ENCODE measurements at places on chromosomes 16 and 17.

- no peak for DNase-seq
Measured at GRCh38 chr17:42673885-42674754, 2.7 kb downstream of the PLEKHH3 start.

DNA sequence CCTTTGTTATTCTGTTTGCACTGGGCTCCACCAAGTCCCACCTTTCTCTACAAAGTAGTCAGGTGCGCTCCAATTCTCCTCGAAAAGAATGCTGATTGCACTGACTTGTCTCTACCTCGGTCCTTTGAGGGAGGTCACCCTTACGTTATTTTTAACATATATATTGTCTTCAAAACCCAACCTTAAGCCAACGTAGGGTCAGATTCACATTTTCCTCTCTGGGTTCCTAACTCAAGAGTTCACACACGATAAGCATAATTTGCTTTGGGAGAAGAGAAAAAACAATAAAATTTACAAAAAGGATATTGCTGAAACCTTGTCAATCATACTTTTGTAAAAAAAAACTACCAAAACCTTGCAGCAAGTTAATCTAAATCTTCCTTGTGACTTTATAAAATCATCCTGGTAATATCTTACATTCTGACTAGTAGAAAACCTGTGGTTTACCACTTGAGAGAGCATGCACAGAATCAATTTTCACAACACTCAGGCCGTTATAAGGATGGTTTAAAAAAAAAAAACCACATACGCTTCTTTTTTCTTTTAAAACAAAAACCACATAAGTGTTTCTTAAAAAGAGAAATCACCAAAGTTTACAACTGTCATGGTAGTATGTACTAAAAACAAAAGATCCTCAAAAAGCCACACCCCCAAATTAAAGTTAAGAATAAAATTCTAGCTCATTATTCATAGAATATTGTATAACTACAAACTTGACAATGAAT lies 72.2 kb upstream of the TRAP1 start:
- DNase-seq: no peak

DNA sequence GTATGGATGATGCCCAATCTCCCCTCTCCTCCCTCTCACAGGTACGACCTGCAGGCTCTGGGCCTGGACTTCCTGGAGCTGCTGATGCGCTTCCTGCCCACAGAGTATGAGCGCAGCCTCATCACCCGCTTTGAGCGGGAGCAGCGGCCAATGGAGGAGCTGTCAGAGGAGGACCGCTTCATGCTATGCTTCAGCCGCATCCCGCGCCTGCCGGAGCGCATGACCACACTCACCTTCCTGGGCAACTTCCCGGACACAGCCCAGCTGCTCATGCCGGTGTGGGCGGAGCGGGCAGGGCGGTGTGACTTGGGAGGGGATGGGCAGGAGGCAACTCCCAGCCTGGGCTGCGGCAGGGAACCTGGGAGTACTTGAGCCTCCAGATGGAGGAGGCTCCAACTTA lies 18.1 kb downstream of the SPATA32 start:
- DNase-seq: no peak

DNA sequence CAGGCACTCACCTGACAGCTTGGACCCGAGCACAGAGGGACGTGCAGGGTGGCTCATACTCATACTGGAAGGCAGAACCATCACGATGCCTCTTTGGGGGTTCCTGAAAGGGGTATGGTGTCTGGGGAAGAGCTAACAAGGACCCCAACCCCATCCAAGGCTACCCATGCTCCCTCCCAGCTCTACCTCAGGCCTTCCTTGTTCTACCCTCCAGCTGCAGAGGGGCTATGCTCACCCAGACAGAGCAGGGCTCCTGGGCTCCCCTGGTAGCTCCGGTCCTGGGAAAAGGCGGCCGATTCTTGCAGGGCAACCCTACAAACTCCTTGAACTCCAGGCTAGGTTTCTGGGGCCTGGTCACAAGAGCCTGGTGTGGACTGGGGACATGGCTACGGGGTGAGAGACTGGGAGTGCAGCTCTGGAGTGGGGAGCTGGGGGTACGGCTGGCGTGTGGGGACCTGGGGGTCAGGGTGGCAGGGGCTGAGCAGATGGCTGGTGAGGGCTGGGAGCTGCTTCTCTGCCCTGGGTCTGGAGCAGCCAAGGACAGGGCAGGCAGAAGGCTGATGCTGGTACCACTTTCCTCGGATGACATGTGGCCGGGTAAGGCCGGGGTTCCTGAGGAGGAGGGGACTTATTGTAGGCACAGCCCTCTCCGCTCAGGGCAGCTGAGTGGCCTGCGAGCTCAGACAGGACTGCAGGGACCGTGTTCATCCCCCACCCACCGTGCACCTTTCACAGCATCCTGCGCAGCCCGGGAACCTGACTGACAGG lies 2.1 kb downstream of the ACD start:
- DNase-seq: no peak

DNA sequence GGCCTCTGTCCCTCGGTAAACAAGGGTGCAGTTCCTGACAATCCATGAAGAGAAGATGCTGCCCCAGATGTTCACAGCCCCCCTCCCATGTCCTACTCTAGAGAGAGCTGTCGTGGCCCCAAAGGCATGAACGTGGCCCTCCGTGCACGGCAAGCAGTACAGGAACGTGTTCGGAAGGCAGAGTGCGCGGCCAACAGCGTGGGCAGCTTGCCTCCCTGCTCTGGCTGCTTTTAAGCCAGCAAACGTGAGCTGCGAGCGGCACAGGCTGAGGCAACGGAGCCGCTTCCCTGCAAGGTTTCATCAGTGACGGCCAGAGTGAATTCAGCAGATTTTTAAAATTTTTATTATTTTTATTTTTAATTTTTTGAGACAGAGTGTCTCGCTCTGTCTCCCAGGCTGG lies 37.2 kb downstream of the PEMT start:
- DNase-seq: no peak

DNA sequence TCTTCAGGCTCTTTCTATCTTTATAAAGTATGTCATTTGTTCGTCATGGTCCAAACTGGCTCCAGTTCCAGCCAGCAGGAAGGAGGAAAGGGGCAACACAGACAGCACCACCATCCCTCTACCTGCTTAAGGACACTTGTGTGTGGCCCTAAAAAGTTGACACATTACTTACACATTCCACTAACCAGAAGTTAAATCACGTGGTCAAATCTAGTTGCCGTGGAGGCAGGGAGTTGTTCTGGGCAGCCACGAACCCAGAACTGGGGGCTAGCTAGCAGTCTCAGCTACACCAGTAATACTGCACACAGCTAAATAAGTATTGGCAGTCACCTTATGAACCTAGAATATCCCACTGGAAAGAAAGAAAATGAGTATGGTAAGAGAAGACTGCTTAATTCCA lies 104.2 kb downstream of the SNX11 start:
- no peak for DNase-seq

DNA sequence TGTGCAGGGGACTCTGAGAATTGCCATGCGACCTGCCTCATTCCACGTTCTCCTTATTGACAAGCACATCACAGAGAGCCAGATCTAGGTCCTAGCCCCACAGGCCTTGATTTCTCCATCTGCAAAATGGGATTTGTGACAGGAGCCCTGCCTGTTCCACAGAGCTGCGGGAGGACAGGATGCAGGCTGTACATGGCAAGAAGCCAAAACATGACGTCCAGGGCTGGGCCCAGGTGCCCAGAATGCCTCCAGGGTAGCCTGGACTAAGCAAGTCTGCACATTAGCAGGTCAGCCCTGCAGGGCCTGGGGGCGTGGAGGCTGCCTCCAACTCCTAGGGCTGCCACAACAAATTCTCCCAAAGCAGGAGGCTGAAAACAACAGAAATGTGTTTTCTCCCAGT lies 235.7 kb upstream of the SDK2 start:
- DNase-seq: no peak

DNA sequence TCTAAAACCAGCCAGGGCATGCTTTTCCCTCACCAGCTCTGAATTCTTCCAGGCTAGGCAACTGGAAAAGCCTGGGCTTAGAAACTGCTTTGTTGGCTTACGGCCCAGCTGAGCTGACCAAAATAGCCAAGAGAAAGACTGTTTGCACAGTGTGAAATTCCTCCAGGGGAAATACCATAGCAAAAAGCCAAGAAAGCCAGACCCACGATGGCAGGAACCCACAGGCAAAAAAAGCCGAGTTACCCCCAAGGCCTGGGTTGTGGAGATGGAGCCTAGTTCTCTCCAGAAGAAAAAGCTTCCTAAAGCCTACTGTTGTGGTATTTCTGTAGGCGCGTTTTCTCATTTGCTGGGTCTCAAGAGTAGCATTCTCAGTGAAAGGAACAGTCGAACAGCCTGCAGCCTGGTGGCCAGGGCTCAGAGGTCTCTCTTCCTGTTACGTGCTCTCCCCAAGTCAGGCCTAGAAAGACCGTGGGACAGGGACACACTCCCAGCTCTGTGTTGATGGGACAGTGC lies 9.2 kb downstream of the SP2 start:
- no peak for DNase-seq

DNA sequence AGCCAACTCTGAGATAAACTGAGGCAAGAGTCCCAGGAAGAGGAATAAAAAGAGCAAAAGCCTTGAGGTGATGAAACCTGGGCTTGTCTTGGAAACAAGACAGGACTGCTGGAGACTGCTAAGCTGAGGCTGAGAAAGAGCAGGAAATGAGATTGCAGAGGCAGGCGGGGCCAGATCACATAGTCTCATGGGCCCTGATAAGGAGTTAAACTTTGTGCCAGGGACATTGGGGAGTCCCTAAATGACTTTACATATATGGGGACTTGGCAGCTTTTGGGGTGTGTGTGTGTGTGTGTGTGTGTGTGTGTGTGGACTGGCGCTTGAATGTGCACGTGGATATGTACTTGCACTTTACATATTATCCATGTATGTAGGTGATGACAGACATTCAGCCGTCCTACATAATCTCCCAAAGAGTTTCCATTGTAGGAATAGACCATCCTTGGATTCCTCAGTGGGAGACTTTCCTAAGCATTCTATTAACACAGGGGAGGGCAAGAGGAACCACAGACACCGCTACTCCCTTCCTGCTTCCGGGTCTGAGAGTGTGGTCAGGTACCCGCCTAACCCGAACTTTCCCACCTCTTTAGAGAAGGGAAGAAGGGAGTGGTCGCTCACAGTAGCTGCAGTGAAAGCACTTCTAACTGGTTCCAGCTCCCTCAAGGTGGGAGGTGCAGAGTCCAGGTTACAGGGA lies 123.1 kb downstream of the LYRM1 start:
- DNase-seq: no peak

DNA sequence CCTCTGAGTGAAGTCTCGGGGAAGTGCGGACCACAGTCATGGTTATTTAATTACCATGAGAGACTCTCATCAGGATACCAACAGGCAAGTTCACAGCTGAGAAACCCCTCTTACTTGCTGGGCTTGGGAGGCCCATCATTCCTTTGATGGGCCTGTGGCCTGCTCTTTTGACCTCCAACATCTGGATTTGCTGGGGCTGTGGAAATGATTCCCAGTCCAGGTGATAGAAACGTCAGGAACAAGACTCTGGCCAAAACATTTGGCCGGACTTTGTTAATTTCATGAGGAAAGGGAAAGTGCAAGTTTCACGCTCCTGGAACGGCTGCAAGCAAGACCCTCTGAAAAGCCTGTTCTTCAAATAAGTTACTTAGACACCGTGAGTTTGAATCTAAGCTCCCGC lies 42.5 kb downstream of the TMEM114 start:
- DNase-seq: no peak

GRCh38 chr17:82979718-82980117 lies 99.7 kb upstream of the METRNL start:
- no peak for DNase-seq

DNA sequence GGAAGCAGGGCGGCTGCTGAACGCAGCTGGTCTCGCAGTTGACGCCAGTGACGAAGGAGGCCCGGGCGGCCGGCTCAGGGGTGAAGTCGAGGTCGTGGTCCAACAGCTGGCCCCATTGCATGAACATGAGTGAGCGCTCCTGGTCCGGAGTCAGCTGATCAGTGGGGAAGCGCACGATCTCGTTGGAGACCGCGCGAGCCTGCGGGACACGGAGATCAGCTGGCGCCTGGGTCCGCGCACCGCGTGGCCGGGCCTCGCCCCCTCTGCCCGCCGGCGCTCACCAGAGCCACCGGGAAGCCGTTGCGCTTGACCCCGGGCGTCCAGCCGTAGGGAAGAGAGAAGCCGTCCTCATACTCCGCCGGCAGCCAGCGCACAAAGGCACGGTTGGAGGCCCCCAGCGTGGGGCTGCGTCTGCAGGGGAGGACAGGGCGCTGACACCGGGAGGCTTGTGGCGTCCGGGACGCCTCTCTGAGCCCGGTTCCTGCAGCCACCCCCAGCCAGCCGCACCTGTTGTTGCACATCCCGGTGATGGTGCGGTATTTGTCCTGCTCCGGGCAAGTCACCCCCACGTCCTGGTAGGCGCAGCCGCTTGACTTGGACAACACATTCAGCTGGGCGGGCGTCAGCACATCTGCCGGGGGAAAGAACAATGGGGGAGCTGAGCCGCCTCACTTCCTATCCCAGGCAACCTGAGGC lies 1.6 kb downstream of the MPO start:
- DNase-seq: no peak

- DNase-seq: no peak
Measured at GRCh38 chr17:6713130-6713917, at the start of gene SLC13A5. TSS of gene SLC13A5 (minus strand) at chr17:6713369. CDS start at chr17:6713333, 36 bp downstream.
